Non-pigmented ciliary epithelial cell (primary cell): ENCODE measurements at places on chromosomes 1 and 21.

DNA sequence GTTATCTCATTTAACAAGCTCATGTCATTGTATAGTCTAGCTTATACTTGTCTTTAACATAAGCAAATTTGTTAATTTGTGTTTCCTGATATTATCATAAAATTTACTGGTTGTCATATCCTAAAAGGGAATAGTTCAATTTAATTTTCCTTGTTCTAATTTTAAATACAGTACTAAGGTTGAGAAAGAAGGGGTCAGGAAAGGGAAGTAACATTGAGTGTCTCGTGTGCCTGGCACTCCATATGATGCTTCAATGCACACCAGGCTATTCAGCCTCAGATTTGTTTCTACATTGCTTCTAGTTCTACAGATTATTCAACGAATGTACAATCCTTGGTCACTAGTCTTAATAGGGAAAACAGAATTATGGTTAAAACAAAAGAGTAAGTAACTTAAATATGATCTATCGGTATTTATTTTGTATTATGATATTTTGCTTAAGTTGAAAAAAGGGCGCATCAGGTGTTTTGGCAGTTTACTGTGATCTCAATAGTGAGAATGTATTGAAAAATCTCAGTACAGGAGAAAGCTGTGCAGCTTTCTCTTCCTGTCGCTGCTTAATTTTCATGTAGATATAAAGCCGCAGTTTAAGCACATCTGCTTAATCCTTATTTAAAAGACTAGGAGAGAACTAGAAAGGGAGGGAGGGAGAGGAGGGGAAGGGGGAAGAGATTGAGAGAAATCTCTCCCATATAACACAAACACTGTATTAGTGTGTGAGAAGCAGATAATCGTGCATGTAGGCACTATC lies 13.0 kb downstream of the PTPRC start:
- DNase-seq, result no peak

DNA sequence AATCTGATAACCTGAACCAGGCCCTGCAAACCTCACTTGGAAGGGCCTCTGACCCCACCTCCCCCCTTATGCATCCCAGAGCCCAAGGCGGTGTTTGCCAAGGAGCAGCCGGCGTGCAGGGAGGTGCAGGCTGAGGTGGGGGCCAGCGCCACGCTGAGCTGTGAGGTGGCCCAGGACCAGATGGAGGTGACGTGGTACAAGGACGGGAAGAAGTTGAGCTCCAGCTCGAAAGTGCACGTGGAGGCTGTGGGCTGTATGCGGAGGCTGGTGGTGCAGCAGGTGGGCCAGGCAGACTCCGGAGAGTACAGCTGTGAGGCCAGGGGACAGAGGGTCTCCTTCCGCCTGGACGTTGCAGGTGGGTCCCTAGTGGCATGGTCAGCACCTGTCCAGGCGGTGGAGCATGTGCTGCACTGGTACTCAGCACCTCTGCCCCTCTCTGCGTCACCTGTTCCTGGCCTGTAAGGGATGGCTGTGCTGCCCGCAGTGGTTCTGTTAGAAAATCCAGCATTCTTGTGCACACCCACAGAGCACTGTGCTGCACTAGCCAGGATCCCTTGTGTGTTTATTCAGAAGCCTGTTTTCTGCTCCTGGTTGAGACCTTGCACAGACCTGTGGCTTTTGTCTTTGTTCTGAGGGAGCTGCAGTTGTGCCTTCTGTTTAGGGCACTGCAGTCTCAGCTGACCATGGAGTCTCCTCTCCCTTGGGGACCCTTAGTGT lies 11.6 kb downstream of the OBSCN start:
- DNase-seq, result no peak

DNA sequence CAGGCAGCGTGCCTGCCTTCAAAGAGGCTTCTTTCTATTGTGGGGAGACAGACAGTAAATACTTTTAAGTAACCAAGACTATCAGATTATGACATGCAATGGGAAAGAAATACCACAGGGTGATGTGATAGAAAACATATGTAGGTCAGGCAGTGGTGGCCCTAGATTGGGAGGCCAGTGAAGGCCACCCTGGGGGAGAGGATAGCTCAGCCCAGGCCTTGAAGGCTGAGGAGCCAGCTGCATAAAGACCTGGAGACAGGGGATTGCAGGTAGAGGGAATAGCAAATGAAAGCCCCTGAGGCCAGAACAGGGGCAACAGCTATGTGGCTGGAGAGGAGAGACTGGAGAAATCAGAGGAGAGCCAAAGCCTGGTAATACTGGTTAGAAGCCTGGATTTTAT lies 4.0 kb downstream of the SOX13 start:
- DNase-seq, result no peak

GRCh38 chr1:175015243-175015642 lies 8.0 kb downstream of the MRPS14 start:
- peak; percentile 78 for DNase-seq

- DNase-seq, result no peak
Measured at GRCh38 chr1:162536511-162536910, 25.0 kb upstream of the UAP1 start.

DNA sequence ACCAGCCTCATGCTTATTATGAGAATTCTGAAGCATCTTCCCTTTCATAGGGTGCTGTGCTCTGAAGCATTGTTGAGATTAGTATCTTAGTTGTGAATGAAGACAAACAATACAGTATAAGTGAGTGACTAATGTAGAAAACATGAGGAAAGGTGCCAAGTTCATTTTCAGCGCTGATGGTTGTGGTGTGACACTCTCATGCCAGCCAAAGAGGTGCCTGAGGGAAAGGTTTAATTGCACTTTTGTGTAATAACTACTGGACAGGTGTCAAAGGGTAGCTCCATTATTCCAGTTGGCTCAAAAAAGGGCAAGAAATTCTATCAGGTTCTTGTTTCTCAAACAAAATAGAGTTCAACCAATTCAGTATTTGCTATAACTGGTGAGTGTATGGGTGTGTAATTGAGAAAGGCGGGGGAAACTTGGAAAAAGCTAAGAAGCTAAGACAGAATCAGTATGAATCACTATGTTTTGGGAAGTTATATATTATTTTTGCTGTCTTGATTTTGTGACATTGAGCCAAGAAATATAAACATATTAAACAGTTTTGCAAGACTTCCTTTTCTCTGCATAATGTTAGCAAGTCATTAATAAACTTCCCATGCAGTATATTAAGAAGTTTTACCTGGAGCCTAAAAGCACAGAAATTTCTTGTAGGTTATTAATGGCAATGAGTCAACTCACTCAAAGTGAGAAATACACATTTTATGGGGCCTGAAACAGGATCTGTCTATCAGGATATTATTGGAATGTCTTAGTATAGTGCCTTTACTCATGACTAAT lies 31.8 kb downstream of the KCNK2 start:
- DNase-seq, result peak; percentile 47

DNA sequence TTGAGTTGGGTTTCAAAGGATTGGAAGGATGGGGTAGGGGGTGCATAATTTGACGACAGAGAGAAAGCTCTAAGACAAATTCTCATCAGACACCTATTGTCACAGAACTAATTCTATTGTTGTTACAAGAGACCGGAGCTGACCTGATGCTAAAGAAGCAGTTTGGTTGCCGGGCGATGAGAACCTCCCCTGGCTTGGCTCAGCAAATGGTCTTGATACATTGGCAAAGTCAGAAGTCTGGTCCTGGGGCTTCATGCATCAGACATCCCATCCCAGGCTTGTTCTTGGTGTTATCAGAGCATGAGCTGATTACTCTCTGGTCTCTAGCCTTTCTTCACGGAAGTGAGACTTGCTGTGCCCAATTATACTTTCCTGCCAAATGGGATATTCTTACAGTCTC lies 15.4 kb downstream of the TRIM67 start:
- no peak for DNase-seq
